NCI-H1105 (cell line): ENCODE measurements at places on chromosomes 12 and 14.

GRCh38 chr12:68565391-68565903 is 45.3 kb upstream of the RAP1B start:
- no peak for DNase-seq

GRCh38 chr14:55118761-55119160 is 10.3 kb upstream of the LGALS3 start:
- DNase-seq = no peak

DNA sequence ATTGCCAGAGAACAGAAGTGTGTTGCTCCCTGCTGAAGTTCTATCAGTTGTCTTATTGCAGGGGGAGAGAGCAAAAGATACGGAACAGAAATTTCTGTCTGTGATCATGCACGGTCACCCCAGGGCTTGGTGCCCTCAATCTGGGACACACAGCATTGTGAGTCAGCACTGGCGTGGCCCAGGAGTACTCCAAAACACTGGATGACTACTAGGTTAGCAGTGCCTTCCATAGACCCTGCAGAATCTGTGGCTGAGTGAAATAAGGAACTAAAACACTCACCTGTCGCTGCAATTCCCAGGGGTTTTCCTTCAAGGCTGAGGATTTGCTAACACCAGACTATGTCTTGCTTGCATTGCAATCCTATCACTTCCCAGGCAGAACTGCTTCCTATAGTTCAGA is 165.5 kb downstream of the ANO6 start:
- no peak for DNase-seq

- no peak for DNase-seq
Measured at GRCh38 chr12:23001487-23001886, 376.5 kb downstream of the ETNK1 start.

DNA sequence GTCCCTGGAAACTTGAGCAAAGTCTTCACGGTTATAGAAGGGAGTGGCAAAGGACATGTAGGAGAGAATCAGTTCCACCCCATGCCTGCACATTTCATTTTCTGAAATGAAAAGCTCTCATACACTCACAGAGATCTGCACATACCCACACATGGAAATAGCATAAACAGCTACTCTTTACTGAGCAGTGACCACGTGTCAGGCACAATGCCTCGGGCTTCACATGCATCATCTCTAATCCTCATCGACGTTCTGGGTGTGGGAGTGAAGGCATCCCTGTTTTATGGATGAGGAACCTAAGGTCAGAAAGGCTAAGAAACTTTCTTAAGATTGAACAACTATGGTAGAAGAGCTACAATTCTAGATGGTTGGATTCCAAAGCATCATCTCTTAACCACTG is 198.8 kb downstream of the DAD1 start:
- no peak for DNase-seq

DNA sequence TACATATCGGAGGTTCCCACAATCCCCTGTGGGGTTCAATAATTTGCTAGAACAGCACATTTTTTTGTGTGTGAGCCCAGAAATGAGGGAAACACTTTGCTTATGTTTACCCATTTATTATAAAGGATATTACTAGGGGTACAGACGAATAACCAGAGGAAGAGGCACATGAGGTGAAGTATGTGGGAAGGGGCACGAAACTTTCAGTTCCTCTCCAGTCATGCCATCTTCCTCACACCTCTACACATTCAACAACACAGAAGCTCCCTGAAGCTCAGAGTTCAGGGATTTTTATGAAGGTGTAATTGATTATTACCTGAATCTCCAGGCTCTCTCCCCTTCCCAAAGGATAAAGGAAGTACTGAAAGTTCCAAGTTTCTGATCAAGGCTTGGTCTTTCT is 30.2 kb upstream of the DYRK2 start:
- DNase-seq = no peak

- no peak for DNase-seq
Measured at GRCh38 chr14:34363733-34364134, 98.3 kb downstream of the SPTSSA start.

DNA sequence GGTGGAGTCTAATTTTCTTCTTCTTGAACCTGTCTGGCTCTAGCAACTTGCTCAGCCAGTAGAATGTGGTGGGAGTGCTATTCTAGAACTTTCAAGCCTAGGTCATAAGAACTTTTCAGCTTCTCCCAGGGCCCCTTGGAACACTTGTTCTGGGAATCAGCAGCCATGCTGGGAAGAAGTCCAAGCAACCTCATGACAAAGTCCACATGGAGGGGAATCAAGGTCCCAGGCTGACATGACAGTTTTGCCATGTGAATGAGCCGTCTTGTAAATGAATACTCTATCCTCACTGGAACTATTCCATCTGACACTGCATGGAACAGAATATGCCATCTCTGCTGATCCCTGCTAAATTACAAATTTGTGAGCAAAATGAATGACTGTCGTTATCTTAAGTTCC is 214.2 kb upstream of the TBX3 start:
- DNase-seq = no peak

- no peak for DNase-seq
Measured at GRCh38 chr14:96229315-96229714, 24.7 kb downstream of the BDKRB2 start.

GRCh38 chr12:2797721-2798418 is 3.1 kb downstream of the FKBP4 start:
- no peak for DNase-seq

- no peak for DNase-seq
Measured at GRCh38 chr12:64459394-64459891, 7.5 kb downstream of the TBK1 start.

DNA sequence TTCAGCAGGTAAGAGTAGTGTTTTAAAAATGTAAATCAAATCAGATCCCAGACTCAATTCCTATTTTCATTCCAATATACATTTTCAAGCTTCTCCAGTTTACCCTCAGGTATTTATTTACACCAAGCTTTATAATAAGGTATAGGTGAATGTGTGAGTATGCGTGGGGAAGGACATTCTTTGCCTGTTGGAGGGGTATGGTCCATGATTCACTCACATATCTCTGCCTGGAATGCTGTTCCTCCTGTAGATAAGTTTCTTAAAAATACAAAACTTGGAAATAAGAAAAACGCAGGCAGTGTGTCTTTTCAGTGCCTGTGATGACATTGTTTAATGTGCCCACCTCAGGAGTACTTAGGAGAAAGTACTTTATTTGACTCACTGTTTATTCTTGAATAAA is 118.6 kb downstream of the CCDC91 start:
- DNase-seq = no peak

GRCh38 chr14:95759941-95760340 is 46.0 kb upstream of the TCL1A start:
- no peak for DNase-seq

- no peak for DNase-seq
Measured at GRCh38 chr12:101927999-101928398, 50.6 kb downstream of the DRAM1 start.

DNA sequence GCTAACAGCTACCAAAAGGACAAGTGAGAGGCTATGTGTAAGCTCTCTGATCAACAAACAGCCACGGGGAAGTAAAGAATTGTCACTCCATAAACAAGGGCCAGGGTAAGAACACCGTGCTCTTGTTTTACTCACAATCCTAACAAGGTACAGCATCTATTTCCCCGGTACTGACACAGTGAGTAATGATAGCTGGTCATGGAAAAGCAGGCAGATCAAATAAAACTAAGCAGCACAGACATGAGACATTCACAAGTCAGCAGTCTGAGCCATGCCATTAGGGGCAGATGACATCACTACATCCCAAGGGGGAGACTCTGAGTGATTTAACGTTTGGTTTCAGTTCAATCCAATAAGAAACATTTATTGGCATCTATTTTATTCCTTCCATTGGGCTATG is 54.4 kb downstream of the ARL6IP4 start:
- no peak for DNase-seq

DNA sequence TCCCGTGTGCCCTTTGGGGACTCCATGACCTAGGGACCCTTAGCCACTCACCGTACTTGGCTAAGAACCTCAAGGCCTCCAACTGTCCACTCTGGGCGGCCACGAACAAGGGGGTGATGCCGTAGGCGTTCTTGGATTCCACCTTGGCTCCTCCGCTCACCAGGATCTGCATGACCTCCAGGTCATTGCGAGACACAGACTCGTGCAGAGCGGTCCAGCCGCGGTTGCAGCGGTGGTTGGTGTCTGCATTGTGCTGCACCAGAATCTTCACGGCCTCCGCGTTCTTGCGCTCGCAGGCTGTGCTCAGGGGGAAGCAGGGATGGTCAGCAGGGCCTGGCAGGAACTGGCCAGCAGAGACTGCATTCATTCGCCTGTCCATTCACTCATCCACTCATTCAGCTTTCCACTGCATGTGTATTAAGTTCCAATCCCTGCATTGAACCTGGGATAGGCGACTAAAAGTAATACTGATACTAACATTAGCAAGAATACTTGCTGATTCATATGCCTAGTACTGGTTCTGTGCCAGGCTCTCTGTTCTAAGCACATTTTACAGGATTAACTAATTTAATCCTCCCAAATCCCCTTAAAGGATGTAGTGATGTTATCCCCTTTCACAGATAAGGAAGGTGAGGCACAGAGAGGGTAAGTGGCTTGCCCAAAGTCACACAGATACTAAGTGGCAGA is 23.9 kb downstream of the FAM181A start:
- DNase-seq = no peak

DNA sequence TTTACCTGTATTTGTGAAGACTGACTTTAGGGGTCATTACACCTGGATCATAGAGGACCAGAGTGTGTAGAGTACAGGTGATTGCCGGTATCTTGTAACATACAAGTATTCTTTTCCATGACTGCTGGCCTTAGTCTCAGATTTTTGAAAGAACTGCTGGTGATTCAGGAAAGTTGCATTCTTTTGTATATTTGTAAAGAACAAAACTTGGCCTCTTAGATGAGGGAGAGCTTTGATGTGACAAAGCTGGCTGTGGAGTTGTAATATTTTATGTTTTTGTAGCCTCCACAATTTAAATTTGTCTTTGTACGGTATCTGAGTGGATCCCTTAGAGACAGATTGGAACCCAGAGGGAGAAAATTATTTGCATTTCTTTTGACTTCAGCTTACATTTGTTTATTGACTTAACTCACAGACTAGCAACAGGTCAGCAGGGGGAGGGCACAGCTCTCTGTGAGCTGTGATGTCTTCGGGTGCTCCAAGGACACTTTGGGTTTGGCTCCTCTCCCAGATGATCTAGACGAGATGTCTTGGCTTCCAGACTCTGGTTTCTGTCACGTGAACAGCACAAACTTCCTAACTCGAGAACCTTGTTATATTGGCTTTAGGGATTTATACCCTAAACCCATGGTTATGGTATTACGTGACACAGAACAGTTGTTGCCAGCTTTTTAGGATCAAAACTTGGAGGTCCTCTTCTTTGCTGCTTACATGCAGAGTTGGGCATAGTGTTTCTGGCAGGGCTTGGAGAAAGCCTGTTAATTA is 65.9 kb downstream of the DAAM1 start:
- DNase-seq = no peak

DNA sequence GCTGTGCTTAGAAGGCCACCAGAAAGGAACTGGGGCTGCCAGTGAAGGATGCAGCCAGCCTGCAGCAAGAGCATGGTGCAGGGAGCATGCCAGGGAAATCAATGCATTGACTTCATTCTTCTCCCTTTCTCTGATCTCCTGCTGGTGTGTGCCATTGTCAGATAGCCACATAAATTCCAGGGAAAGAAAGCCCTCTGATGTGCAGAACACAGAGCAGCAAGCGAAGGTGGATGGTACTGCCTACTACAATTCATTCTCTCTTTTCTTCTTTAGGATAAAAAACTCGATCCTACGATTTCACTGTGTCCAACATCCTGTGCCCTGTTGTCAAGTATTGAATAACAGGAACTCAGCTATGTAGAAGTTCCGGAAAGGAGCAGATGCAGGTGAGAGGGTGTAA is 446.7 kb upstream of the TMEM132C start:
- no peak for DNase-seq

DNA sequence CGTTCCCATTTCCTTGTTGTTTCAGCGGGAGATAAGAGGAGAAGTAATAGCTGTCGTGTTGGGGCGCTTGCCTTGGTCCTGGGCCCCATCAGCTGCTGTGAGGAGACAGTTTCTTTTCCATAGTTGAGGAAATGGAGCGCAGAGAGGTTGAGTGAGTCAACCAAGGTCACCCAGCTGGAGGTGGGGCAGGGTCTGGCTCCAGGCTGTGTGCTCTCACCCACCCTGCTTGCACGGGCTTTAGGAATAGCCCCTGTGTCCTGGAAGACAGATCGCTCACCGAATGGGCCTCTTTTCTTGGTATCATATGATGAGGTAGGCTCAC is 165.7 kb upstream of the RTL1 start:
- no peak for DNase-seq

- no peak for DNase-seq
Measured at GRCh38 chr12:47080725-47081502, 1.2 kb upstream of the AMIGO2 start.

DNA sequence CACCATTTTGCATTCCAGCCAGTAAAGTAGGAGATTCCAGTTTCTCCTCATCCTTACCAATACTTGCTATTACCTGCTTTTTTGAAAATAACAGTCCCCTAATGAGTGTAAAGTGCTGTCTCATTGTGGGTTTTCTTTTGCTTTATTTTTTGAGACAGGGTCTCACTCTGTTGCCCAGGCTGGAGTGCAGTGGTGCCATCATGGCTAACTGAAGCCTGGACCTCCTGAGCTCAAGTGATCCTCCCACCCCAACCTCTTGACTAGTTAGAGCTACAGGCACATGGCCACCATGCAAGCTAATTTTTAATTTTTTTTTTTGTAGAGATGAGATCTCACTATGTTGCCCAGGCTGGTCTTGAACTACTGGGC is 60.6 kb downstream of the NINJ2 start:
- DNase-seq = no peak

GRCh38 chr12:19048943-19049342 is 80.6 kb upstream of the PLEKHA5 start:
- no peak for DNase-seq

GRCh38 chr12:19972325-19973288 is 395.7 kb upstream of the PDE3A start:
- DNase-seq = no peak

DNA sequence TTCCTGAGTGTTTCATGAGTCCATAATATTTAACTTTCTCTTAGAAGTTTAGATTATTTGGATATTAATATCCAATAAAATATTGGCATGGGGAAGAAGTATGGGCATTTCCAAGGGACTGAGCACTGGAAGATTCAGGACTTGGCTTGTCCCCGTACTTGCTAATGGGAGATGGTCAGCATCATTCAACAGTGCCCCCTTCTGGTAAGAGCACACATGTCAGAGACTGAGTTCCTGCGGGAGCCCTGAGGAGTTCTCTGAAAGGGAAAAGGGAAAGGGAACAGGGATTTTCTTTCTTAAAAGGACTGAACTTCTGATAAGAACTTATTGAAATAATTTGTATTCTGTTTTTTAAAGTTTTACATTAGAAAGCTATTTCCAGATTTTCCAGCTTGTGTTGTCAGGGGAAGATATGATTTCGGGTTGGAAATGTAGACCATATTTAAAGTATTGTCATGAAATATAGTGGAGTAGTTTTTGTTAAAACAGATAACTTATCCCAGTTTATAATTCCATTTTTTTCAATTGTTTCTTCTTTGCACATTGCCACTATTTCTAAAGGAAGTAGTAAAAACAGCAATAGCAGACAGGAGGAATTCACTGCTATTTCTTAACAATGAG is 59.8 kb upstream of the C12orf71 start:
- peak; percentile 46 for DNase-seq

GRCh38 chr14:104099096-104100041 is 13.9 kb downstream of the ASPG start:
- no peak for DNase-seq
